Activated naive CD8-positive, alpha-beta T cell treated with anti-CD3 and anti-CD28 coated beads, Interleukin-2, amount 50 U/mL, for 24 hours (primary cell): ENCODE measurements at places on chromosomes 5 and 9.

GRCh38 chr9:26334706-26335105 is 557.9 kb downstream of the CAAP1 start:
- DNase-seq = no peak

GRCh38 chr5:139644646-139645429 is 3.3 kb upstream of the CXXC5 start:
- no peak for DNase-seq

GRCh38 chr5:175920231-175920811 is 47.8 kb downstream of the THOC3 start:
- DNase-seq = no peak

DNA sequence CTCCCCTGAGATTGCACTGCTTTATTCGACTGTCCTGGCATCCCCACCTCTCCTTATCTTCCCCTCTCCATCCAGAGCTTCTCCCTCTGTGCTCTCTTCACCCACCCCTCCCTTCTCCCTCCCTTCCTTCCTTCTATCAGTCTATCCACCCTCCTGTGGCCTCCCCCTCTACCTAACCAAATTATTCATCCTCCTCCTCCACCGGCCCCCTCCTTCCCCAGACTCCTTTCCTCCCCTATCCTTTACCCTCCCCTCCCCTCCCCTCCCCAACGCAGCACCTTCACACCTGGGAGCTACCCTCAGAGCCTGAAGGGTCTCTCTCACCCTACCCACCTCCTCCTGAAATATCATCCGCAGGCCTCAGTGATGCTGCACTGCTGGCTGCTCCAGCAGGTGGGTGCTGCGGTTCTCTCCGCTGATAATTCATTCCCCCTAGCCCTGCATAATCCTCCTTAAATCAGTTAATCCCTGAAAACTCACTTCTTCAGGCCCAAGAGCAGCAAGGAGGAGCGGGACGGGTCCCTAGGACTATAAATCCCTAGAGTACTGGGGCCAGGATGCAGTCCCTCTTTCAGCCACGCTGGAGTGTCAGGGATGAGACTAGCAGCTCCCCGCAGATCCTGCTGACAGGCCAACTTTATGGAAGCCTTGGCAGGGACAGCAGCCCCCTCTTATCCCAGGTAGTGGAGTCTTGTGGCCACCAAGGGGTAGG is 97.8 kb downstream of the PCDH1 start:
- no peak for DNase-seq

DNA sequence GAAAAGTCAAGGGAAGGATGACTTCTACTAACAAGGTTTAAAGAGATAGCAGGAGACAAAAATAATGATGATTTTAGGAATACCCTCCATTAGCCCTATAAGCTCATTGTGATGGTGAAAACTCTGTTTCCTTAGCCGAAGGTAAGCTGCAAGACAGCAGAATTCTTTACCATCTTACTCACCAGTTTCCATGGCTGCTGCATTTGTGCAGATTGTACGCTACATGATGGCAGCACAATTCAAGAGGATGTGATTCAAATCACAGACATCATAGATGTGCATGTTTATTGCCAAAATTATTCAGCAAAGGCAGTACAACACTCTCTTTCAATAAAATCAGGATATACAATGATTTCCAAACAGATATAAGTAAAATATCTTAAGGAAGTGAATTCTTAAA is 175.6 kb downstream of the SPATA31D1 start:
- no peak for DNase-seq

DNA sequence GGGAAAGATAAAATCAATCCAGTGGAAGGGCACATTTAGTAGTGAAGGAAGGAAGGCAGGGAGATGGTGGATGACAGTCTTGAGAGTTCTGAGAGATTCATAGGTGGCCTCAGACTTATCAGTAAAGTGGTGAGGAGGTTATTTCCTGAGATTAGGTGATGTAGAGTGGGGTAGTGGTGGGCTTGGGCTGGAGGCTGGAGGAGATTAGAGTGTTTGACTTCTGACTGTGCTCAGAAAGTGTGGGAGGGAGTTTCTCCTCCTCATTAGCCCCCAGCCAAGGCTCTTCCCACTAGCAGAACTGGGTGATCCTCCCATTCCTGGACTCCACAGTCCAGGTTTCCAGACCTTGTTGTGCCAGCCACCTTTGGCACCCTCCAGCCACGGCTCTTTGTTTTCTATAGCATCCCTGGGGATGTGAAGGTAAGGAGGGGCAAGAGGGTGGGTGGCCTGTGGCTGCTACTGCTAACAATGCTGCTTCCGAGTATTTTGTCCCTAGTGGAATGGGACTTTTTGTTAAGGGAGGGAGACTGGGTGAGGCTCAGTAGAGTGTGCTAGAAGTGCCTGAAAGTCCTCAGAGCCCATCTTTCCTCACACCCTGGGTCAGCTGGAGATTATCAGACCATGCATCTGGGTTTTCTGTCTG is 94.4 kb downstream of the ADRB2 start:
- no peak for DNase-seq

DNA sequence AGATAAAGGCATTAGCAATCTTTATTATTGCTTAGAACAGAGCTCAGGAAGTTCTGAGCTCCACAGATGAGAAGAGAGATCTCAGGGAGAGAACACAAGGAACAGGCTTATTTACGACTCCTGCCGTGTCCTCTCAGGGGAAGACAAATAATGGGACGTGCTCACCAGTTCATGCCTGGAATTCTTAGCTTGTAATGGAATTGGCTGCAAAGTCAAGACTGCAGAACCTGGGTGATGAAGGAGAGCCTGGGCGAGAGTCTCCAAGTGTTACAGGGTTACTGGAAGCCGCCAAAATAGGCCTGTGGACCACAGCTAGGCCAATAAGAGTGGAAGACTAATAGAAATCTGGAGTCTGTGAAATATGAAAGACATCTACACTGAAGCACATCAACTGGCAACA is 174.5 kb upstream of the ADAMTSL1 start:
- no peak for DNase-seq

DNA sequence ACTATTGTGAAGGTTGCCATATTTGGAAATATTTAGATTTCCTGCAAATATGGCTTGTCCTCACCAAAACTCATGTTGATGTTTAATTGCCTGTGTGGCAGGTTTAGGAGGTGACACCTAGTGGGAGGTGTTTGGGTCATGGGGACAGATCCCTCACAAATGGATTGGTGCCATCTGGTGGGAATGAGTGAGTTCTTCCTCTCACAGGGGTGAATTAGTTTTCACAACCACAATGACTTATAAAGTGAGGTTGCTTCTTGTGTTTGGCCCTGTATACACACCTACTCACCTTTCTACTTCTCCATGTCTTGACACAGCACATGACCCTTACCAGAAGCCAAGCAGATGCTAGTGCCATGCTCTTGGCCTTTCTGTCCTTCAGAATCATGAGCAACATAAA is 41.1 kb downstream of the ISOC1 start:
- no peak for DNase-seq

- DNase-seq = no peak
Observed at GRCh38 chr9:79877943-79878602, 306.3 kb downstream of the TLE4 start.

- peak; percentile 95 for DNase-seq
Observed at GRCh38 chr9:112333639-112334431, 416 bp upstream of the PTBP3 start.

- no peak for DNase-seq
Observed at GRCh38 chr5:160266044-160266443, 36.7 kb downstream of the FABP6 start.

DNA sequence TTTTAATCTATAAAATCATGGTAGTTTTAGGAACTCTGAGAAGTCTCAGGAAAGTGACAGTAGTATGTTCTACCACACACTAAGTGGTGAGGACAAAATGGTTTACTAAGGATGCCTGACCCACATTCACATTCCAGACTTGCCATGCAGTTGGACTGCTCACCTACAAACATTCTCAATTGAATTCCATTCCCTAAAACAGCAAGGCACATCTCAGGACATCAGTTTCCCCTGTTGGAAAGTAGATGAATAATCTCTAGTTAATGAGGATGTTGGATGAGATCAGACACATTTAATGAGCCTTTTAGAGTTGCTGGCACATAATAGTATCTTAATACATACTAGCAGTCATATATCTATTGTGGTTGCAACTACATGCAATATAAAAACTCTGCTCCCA is 76.6 kb downstream of the ZNF618 start:
- no peak for DNase-seq

GRCh38 chr5:119405419-119405818 is 46.9 kb upstream of the HSD17B4 start:
- DNase-seq = no peak

DNA sequence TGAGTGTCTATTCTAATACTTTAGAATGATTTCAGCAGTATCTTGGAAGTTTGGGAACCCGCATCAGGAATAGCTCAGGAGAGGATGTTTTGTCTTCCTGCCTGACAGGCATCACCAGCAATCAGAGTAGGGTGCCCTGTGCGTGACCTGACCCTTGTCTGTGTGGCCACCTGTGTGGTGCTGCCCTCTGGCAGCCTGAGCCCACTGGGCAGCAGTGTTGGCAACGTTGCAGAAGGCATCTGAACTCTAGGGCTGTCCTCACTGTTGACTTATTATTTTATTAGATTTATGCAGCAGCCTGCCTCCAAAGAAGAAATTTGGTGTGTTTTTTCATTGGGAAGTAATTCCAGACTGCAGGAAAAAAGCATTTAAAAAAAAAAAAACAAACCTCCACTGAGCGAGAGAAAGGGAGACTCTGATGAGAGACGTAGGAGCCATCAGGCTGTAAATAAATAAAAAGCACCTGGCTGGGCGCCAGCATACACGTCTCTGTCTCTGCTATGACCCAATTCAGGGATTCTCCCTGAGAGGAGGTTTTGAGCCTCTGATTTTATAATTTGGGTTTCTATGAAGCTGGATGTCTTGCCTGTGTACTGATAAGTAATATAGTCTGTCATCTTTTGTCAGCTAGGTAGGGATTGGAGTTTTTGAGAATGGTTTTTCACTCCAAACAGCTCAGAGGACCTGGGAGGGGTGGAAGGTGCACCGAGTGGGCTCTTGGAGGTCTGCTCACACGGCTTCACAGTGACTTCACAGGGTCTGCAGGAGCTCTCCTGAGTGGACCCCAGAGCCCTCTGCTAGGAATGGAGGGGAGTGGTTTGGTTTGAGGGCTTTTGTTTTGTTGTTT is 49.0 kb downstream of the FAM78A start:
- DNase-seq = no peak

- DNase-seq = no peak
Observed at GRCh38 chr5:169812786-169813185, 167.5 kb downstream of the INSYN2B start.

DNA sequence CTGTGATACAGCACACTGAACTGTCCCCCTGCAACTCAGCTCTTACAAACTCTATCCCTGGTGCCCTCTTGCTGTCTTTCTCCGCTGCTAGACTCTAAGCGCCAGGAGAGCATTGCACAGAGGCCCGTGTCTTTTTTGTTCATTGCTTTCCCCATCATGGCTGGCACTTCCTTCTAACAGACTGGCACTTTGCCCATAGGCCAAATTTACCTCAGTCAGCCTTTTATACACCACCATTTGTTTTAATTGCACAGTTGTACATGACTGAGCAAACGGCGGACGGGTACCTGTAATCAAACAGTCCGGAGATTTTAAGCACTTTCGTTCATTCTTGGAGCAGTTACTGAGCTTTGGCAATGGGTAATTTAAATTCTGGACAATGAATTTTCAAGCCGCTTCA is 102.2 kb upstream of the CLINT1 start:
- no peak for DNase-seq

DNA sequence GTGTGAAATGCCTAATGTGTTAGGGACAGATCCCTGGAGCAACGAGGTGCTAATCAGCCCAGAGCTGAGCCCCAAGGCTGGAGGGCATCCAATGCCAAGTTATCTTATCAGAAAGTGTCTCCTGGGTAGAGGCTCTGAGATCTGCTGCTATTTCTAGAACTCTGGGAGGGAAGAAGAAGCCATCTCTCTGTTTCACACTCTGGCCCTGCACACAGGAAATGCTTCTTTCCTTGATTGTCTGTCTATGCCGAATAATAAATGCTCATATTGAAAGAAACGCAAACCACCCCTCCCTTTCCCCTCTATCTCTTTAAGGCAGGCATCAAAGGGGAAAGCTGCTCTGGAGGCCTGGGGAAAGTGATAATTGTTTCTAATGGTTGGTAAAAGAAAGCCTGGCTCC is 166.7 kb downstream of the PAPPA start:
- DNase-seq = no peak

DNA sequence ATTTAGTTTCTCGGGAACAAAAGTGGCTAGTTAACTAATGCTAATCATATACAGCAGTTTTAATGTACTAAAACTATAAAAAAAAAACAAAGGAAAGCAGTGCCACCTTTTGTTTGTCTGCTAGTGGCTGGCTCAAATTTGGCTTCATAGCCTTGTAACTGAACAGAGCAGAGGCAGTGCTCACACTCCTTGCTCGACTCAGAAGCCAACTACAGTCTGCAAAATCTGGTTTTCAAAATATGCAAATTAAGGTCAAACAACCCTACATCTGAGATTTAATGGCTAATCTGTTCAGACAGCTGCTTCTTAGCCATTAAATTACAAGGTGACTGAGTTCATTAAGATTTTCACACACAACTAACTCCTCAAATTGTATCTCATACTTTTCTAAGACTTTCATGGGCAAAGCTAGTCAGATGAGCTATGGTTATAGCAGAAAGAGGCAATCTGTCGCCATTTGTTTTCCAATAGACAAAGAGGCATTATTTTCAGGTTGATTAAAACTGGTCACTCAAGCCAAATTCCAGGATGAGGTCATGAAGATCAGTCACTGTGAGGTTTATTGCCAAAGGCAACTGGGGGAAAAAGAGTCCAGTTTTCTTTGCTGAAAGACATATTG is 56.8 kb upstream of the EPB41L4A start:
- no peak for DNase-seq

GRCh38 chr5:78354066-78354670 is 6.2 kb upstream of the SCAMP1 start:
- no peak for DNase-seq

DNA sequence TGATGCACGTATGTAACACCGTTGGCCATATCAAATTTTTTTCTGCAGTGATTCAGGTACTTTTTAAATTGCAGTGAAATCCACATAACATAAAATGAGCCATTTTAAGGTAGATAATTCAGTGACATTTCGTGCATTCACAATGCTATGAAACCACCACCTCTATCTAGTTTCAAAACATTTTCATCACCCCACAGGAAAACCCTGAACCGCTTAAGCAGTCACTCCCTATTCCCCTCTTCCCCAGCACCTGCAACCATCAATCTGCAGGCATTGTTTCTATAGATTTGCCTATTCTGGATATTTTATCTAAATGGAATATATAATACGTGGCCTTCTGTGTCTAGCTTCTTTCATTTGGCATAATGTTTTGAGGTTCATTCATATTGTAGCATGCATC is 79.2 kb downstream of the BOD1 start:
- DNase-seq = no peak

DNA sequence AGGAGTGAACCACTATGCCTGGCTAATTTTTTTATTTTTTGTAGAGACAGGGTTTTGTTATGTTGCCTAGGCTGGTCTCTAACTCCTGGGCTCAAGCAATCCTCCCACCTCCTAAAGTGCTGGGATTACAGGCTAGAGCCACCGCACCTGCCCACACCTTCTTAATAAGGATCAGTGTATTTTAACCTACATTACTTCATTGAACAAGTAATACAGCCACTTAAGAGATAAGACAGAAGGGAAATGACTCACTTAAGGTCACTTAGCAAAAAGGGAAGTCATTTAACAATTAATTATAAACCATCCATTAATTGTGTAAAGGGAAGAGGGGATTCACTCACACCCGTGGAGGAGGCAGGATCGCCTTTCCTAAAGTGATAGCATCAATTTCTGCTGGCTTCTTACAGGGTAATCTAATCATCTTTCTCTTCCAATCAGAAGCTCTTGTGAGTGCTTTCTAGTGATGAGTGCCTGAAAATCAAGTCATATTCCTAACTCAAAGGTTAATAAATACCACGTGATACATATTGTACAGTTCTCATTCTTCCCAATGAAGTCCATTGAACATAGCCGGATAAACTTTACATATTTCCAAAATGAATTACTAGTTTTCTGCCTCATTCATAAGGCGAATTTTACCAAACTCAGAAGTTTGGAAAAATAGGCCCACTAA is 3.5 kb downstream of the FBXW11 start:
- no peak for DNase-seq
